ENCODE measurements at places on chromosomes 12 and 14.

GRCh38 chr14:94924189-94924588 lies 154.3 kb upstream of the GSC start:
- DNase-seq, result no peak

DNA sequence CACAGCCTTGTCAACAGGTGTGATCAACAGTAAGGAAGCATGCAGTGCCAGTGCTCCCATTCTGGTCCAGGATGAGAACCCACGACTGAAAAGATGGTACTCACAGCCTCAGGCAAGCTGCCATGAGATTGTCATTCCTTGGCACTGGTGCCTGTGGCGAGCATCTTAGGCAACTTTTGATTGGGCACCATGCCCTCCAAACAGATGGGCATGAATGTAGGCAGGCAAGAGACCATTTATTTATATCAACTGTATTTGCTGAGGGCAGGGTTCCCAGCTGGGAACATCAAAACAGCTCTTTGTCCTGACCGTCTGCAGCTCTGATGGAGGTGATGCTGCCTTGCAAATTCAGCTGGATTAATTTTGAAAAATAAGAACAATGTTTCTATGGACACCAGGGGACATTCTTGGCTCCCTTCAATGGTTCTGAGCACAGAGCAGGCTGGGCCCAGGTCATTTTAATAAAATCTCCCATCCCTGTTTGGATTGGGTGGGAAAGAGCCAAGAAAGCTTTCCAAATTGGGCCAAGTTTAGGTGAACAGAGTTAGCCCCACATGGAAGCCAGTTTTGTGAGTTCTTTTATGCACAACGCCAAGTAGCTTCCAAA lies 522.5 kb downstream of the RMST start:
- no peak for DNase-seq

- DNase-seq, result no peak
Observed at GRCh38 chr12:4135919-4136605, 137.5 kb upstream of the CCND2 start.

GRCh38 chr14:49212721-49213120 lies 373.5 kb downstream of the RPS29 start:
- no peak for DNase-seq

GRCh38 chr14:55241673-55242072 lies 29.5 kb upstream of the FBXO34 start:
- no peak for DNase-seq

GRCh38 chr12:1947081-1947480 lies 28.6 kb upstream of the CACNA2D4 start:
- no peak for DNase-seq

GRCh38 chr12:77938301-77938700 lies 107.6 kb downstream of the NAV3 start:
- DNase-seq, result no peak

- DNase-seq, result no peak
Observed at GRCh38 chr12:56581418-56582145, 48.5 kb downstream of the BAZ2A start.

Data from NCI-H510A (cell line).